ENCODE measurements at places on chromosomes 3 and 15.

DNA sequence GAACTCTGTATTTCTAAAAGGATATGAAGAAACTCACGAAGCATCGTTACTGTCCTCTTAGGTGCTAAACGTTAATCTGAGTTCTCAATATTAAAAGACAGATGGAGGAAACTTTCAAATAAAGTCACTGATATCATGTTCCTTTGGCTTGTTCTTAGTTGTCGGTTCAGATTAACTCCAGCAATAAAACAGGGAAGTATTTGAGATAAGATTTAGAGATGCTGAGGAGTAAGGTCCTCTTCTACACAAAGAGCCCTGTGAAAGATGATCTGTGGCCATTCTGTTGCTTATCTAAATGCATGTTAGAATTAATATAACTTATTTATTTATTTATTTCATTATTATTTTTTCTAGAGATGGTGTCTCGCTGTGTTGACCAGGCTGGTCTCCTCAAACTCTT lies 19.2 kb downstream of the AKAP13 start:
- DNase-seq, result no peak

DNA sequence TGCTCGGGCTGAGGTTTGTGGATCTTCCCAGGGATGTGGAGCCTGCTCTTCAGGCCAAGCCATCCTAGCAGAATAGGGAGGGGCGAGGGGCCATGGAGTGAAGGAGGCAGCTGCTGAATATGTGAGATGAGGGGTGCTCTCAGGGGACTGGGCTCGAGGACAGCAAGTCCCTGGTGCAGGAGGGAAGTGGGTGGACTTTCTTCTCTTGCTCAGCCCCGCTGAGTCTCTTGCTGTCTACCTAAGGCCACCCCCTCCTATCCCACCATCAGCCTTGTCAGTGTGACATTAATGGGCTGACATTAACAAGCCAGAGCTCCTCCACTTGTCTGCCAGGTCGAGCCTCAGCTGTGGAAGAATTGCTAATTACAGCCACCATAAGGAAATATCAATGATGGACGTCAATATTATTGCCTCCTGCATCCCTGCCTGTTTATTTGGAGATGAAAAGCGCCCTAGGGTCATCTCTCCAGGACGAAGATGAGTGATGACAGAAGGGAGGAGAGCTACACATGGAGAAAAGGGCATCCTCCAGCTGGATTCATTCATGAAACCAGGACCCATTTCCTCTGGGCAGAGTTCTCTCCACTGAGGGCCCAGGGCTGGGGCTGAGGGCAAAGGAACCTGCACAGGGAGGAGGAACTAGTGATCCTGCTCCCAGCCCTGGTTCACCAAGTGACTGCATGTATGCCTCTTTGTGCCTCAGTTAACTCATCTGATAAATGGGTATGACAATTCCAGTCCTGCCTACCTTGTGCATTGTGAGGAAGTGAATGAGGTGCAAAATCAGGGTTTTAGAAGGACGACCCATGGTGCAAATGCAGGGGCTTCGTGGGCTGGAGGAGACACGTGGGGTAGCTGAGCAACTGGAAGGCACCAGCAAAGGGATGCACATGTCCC lies 34.9 kb upstream of the LINGO1 start:
- no peak for DNase-seq

DNA sequence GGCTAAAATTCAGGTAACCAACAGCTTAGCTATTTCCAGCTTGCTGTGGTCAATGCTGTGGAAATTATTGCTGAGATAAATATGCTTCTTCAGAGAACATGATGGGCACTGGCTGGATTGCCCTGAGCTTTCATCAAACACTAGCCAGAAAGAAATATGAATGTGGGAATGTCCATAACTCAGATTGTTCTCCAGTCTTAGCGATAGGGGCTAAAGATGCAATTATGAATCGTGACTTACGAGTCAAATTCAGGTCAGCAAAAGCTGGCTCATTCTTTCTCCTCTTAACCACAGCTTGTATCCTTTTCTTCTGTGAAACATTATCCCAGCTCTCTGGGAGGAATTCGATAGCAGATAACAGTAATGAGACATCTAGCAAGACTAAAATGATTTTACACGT lies 307.6 kb downstream of the RYR3 start:
- no peak for DNase-seq

DNA sequence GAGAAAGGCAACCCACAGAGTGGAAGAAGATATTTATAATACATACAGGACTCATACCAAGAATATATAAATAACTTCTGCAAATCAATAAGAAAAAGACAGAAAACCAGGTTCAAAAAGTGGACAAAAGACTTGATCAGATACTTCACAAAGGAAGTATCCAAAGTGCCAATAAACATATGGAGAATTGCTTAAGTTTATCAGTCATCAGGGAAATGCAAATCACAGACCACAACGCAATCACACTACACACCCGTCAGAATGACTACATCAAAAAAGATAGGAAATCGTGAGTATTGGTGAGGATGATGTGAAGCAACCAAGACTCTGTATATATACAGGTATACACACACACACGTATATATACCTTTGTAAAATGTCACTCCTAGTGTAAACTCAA lies 180.6 kb downstream of the FAM43A start:
- no peak for DNase-seq

GRCh38 chr3:43023746-43024145 lies 44.6 kb downstream of the GASK1A start:
- no peak for DNase-seq

GRCh38 chr15:46576646-46577395 lies 942.0 kb downstream of the SQOR start:
- DNase-seq, result no peak

GRCh38 chr3:54847361-54847760 lies 80.5 kb downstream of the LRTM1 start:
- no peak for DNase-seq

DNA sequence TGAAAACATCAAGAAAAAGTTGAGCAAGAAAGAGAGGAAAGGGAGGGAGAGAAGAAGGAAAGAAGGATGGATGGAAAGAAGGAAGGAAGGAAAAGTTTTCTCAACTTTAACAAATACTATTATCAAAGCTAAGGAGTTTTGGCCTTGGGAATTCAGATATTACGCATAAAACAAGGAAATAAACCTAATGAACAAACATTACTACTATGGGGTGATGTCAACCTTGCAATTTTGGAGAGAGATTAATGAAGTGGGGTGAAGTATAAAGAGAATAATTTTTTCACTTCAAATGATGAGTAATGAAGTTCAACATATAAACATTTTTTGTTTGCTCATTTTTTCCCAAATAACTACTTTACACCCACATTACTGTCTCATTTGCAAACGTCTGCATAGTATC lies 55.2 kb downstream of the SFMBT1 start:
- DNase-seq, result no peak

GRCh38 chr15:31079519-31079918 lies 22.0 kb downstream of the TRPM1 start:
- no peak for DNase-seq

DNA sequence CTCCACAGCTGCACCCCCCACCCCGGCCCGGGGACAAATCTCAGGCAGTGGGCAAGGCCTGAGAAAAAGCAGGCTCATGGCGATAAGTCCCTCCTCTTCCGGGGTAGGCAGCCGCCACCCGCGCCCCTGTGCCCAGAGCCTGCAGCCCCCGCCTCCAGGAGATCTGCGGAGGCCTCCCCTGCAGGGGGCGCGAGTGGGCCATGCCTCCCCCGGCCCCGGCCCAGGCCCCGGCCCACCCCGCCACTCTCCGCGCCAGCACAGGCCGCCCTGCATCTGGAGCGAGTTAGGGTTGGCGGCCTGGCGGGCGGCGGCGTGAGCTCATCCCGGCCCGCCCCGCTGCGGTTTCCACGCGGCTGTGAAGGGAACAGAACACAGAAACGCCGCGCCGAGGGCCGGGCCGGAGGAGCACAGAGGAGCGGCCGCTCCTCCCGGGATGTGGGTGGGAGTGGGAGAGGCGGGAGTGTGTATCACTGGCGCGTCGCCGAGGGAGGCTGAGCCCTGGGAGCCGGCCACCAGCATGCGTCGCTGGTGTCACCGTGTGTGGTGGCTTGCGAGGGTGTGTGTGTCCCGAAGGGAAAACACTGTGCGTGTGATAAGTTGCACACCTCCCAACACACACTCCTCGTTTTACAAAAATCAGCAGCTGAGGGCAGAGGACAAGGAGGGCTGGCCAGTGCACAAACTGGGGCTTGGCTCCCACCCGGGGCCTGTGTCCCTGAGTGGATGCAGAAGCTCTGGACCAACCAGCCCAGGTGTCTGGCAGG lies 17.2 kb downstream of the MYL3 start:
- peak; percentile 72 for DNase-seq

DNA sequence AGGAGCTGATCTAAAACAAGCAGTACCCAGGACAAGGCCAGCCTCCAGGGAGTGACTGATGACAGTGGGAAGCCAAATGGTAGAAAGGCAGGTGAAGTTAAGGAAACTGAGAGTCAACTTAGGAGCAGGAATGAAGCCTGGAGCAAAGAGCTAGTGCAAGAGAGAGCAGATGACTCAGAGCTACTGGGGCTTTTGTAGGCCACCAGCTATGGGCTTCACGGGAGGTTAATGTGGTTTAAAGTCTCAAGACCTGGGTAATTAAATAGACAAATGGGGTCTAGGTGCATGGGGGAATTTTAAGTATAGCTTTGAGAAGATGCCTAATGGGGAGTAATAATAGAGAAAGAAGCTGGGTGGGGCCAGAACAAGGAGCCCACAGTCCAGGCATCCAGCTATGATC lies 3.1 kb downstream of the CD86 start:
- no peak for DNase-seq

- DNase-seq, result no peak
Measured at GRCh38 chr3:132311841-132312240, 5.4 kb upstream of the ACP3 start.

DNA sequence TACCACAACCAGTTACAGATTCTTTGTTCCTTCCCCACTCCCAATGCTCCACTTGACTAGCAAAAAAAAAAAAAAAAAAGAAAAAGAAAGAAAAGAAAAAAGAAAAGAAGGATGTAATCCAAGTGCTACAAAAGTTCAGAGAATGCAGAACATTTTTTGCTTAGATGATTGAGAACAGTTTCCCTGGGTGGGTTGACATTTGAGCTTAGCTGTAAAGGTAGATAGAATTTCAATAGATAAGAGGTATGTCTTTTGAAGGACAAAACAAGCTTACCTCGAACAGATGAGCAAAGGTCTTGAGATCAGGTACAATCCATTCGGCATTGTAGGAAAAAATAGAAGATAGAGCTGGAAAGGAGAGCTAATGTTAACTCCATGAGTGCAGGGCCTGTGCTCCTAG lies 344.6 kb upstream of the NECTIN3 start:
- no peak for DNase-seq

GRCh38 chr15:93308026-93308690 lies 219.1 kb upstream of the RGMA start:
- no peak for DNase-seq

DNA sequence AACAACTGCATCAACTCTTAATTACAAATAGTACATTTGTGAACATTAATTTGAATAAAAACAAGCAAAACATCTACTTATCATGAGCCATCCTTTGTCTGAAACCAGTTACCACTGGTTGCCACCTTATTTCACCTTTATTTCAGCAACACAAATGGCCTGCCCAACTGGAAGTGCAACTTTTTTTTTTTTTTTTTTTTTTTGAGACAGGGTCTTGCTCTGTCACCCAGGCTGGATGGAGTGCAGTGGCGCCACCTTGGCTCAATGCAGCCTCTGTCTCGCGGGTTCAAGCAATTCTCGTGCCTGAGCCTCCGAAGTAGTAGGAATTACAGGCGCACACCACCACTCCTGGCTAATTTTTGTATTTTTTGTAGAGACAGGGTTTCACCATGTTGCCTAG lies 13.1 kb downstream of the WDR82 start:
- DNase-seq, result no peak

DNA sequence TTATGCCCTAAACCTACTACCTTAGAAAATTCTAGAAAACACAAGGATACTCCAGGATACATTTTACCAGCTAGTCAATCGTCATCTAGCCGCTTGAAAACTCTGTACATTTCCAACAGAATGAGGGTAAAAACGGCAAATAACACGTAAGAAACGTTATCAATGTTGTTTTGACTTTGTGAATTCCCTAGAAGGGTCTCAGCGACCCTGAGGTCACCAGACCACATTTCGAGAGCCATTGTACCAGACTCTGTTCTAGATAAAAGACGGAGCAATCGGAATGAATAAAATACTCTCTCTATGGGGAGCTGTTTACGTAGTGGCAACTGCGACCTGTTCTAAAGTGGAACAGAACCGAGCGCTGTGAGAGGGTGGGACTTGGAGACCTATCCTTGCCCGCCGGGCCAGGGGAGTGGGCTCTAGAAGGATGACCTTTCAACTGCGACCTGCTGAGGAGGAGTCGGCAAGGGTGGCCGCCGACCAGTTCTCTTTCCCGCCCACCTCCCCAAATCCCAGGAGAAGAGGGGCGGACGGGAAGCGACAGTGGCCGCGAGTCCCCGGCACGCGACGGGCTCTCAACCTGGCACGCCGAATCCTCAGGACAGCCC lies 778 bp upstream of the AP4E1 start:
- peak; percentile 33 for DNase-seq

- no peak for DNase-seq
Measured at GRCh38 chr15:49023354-49023753, 22.9 kb downstream of the SECISBP2L start.

- DNase-seq, result no peak
Measured at GRCh38 chr3:58021072-58021959, 13.1 kb downstream of the FLNB start.

DNA sequence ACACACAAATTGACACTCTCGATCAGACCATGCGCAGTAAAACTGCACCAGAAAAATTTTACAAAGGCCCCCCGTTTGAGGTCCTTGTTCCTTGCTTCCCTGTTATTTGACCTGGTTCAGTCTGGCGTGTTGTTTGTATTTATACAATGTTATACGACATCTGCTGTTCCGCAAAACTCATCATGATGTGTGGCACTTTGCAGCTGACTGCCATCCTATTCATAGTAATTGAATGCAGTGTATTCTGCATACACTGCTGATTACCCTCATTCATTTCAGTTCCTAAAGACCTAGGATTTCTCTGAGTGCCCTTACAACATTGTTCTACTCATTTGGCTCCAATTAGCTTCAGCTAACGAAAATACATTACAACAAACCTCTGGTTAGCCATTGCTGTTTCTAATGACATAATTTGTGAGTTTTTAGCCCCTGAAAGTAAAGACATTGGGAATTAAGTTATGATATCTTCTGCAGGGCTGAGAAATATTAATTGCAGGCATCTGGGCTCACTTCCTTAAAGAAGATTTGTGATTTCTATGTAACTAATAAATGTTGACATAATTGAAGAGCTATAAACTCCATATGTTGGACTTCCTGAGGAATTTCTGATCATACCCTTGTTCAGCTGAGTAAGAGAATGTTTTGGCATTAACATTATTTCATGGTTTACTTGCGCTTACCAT lies 75.7 kb downstream of the C3orf38 start:
- DNase-seq, result no peak

- DNase-seq, result no peak
Measured at GRCh38 chr3:184305577-184305976, 6.5 kb downstream of the PSMD2 start.

Data from T-helper 1 cell (primary cell).